Spinal cord (tissue), 10 donors: ENCODE measurements at places on chromosomes 5 and 9.

DNA sequence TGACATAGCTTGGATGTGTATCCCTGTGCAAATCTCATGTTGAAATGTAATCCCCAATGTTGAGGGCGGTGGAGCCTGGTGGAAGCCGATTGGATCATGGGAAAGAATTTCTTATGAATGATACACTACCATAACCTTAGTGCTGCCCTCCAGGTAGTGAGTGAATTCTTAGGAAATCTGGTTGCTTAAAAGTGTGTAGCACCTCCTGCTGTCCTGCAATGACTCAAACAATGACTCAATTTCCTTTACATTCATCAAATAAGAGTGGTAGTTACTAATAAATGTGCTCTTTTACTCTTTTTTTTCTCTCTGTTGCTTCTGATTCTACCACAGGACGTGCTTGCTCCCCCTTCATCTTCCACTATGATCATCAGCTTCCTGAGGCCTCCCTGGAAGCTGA is 1696.0 kb upstream of the CDH9 start:
- no peak for DNase-seq

GRCh38 chr9:75941066-75941465 is 50.6 kb downstream of the PCSK5 start:
- DNase-seq = no peak

GRCh38 chr9:104091708-104092107 is 2.4 kb upstream of the SMC2 start:
- DNase-seq = no peak

DNA sequence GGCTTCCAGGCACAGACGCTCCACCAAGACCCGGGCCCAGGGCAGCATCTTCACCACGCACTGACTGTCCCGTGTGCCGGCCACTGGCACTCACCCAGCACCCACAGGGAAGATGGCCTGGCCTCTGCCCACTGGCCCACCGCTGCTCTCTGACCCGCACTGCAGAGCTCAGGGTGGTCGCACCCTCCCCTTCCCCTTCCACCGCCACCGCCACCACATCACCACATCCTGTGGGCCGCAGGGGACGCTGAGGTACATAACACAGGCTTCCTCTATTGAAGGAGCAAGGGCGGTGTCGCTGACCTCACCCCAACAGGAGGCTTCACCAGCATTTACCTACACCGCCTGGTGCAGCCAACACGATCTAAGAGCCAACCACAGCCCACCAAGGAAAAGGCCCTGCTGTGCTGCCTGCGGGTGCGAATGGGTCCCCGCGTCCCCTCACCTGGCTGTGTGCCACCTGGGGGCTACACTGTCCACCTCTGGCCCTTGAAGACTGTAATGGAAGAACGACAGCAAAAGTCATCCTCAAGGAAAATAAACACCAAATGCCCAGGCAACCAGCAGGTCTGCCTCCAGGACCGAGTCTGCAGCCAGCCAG is 101.8 kb downstream of the CAMSAP1 start:
- DNase-seq = no peak

DNA sequence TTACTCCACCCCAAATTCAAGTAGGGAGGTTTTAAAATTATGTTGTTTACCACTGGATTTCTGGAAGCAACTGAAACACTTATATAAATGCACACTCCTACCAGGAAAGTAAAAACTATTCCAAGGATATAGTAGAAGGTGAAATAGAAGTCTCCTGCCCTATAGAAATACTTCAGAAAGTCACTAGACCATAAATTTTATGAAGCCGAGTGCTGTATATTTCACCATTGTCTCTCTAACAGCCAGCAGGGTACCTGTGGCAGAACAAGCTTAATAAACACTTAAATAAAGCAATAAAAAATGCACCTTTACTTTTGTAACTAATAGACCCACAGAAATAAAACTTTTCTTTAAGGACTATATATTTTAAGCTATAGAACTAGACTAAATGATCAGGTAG is 631.6 kb downstream of the PDE4D start:
- no peak for DNase-seq

- DNase-seq = no peak
Observed at GRCh38 chr5:123708074-123708806, 196.3 kb downstream of the CSNK1G3 start.

- DNase-seq = no peak
Observed at GRCh38 chr9:33244137-33244784, 4.3 kb downstream of the SPINK4 start.

DNA sequence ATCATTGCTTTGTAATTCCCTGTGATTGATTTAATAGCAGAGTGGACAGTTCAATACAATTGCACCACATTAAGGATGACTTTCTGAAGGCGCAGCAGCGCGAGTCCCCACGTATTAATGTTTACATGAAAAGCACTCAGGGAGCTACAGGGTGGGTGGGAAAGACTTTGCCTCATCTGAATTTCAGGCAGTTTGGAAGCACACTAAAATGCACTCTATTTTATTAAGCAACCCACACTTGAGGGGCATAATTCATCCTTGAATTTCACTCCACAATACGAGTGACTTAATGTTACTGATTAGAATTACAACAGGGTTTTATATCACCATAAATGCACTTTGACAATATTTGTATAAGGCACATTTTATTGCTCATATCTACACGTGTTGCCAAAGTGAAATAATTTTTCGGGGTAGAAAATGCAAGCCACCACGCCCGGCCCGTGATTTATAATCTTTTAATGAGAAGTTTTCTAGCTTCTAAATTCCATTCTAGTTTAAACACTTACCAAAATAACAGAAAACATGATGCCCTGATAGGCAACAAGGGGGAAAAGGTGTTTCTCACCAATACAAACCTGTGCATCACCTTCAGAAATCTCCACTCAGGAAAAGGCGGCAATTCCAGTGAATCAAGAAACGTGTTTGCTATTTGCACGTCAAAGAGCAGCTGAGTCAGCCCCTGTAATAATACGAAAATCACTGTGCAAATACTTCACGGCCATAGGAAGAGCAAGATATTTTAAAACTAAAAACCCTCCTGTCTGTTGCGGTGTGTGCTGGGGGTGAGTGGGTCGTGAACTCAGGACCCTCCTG is 40.5 kb downstream of the IRX4 start:
- DNase-seq = no peak

DNA sequence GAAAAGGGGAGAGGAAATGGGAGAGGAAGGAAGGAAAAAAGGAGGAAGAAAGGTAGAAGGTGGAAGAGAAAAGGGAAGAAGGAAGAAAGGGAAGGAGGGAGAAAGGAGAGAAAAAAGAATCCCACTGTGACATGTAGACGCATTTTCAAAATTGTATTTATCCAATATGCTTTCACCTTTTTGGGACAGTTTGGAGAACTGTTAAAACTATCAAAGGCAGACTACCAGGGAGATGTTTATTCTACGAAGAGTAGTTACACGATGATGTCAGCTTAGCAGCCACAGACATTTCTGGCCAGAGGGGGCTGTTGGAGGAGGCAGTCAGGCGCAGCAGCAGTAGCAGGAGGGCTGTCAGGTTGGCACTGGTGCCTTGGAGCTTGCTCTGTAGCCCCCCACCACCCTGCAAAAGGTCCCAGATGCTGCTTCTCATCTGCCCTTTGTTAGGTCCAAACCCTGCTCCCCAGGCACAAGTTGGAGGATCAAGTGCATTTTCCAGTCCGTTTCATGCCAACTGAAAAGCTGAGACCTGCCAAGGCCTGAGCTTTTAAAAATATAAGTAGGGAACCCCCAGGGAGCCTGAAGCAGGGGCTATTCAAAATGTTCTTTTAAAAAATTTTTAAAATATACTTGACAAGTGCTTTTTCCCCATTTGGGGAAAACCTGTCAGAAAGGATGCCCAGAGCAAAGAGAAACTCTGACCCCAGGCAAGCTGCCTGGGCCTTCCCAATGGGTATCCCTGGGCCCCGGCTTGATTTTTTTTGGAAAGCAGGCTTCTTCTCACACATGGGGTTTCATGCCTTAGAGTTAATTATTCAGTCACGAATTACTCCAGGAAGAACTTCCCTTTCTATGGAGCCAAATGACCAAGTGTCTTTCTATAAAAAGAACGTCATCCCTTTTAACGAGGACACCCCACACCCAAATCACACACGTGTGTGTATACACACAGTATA is 203.3 kb downstream of the SLIT3 start:
- DNase-seq = no peak

DNA sequence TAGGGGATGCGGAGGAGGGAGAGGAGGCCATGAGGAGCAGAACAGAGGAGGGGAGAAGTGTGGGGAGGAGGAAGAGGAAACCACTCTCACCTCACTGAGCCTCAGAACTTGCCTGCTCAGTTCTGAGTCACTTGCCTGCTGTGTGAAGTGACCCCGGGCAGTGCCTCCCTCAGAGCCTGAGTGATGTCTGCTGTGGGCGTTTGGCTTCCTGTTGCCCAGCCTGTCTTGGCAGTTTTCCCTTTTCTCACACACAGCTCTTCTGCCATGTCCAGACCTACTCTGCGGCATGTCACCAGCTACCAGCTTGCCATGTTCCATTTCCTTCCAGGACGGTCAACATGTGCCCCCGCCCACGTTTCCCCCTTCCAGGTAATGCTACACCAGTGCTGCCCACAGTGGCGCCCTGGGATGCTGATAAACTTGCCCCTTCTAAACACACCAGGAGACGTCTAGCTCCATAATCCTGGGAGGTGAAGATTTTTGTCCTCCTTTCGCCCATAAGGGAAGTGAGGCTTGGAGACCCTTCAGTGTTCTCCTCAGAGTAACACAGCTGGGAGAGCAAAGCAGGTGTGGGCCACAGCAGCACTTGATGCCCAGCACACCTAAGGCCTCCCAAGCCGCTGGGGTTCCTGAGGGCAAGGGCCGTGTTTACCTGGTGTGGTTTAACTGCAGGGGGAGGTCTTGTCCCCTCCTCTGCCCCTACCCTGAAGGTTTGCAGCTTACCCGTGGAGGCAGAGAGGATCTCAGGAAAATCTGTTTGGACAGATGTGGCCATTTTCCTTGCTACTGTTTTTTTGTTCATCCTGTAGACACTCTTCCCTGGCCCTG is 63.8 kb upstream of the RNF130 start:
- DNase-seq = no peak

GRCh38 chr5:40428815-40429214 is 250.9 kb upstream of the PTGER4 start:
- DNase-seq = no peak

DNA sequence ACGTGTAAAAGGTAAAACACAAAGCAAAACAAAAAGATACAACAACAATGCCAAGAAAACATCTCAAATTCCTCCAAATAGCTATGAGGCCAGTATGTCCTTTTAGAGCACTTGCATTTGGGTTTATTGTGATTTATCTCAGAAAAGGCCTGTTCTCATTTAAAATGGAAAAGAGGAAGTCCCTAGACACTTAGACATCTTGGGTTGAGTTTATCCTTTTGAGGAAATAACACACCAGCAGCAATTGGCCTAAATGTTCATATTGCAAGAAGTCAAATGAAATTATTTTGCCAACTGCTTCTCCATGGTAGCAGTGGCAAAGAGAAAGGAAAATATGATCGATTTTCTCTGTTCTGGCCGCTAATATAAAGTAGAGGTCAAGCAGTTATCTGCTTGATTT is 43.6 kb upstream of the TRMT10B start:
- no peak for DNase-seq

DNA sequence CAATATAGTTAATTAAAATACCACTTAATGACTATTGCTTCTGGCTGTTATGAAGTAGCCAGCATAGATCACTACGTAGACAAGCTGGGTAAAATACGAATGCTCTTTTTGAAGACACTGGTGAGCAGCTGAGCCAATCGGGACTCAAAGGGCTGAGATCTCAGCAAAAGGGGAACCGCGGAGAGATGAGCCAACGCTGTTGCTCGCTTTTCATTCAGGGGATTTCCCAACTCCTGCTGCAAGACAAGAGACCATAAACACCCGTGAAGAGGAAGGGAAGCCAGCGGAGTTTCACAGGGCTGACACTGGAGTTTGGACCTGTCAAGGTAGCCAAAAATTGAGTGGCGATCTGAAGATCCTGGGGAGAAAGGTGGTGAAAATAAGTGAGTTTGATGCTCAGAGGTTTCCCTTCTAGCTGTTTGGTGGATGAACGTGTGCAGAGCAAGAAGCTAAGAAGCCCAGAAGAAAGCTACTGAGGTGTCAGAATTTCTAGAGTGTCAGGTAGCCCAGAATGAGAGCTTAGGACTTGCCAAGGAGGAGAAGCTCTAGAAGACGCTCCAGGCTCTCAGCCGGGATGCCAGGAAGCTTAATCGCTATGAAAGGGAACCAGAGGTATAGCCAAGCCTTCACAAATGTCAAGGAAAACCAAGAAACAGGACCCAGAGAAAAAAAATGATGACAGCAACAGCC is 79.6 kb upstream of the RNU6ATAC start:
- DNase-seq = no peak

DNA sequence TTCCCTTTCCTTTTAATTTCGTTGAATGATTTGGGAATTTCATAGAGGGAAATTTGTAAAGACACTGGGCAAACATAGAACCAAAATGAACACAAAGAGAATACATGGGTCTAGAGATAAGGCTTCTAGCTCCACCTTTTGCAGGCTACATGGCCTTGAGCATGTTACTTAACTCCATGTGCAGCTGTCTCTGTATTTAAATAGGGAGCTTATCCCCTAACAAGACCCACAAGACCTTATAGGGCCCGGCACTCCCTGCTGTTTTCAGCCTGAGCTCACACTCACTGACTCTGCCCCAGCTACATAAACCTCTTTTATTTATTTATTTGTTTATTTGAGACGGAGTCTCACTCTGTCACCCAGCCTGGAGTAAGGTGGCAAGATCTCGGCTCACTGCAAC is 30.6 kb upstream of the TLE1 start:
- DNase-seq = no peak

- no peak for DNase-seq
Observed at GRCh38 chr9:89553451-89554010, 51.3 kb upstream of the GADD45G start.

GRCh38 chr5:1933364-1934055 is 50.8 kb upstream of the IRX4 start:
- no peak for DNase-seq

- no peak for DNase-seq
Observed at GRCh38 chr9:21331676-21332402, 3.4 kb downstream of the KLHL9 start.

DNA sequence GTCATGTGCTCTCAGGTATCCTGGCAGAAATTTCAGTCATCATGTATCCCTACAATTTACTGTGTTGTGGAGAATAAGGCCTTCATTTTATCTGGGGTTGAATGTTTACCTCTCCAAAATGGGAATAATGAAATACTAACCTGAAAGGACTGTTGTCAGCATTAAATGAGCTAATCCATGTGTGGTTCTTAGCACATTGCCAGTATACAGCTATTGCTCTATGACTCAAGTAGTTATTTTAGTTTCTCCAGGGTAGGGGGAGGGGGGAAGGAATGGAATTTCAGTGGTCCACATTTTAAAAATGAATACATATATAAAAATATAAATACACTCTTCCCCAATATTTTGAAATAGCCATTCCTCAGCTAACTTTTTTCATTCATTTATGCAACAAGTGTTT is 3.5 kb downstream of the PAM start:
- DNase-seq = no peak

DNA sequence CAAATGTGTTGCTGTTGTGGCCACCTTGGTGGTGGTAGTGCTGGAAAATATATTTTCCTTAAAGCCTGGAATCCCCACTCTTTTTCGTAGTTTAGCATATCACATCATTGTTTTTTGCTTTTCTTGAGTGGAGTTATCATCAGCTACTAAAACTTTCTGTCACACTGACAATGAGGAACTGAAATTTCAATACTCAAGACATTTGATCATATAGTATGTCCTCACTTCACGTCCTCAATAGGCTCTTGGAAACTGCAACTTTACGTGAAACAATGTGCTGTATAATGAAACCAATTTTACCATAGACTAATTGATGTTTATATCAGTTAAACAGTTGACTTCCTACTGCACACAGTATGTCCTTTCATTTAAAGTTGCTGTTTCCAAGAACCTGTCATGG is 265.8 kb downstream of the ADGRV1 start:
- no peak for DNase-seq
